Pulmonary artery endothelial cell (primary cell): ENCODE measurements at places on chromosomes 1 and 21. TPM values are rescaled to one million over a fixed set of nuclear protein-coding genes. Genes with fewer than 3 reads are reported as not detected.

The CYB5RL gene
- 4.3 and 6.2 TPM in 2 replicates for total RNA-seq

DNA sequence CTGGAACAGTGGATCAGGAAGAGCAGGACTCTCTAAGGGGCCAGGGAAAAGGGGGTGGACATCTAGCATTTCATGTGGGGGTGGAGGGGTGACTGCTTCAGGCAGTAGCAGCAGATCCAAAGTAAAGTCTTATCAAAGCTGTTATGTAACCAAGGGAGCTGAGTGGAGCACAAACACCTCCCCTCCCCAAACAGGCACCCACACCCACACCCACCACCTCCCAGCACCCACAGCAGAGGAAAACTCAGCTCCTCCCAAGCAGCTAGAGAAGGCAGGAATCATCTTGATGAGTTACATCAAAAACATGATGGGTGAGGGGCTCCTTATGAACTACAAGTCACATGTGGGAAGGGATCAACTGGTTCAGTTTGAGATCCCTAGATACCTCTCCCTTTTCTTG lies 6.0 kb downstream of the DLGAP3 start:
- DNase-seq, result no peak

- no peak for DNase-seq
These were observed 1.9 kb downstream of the ADARB1 start for GRCh38 chr21:45076245-45076711.

The TMIGD3 gene
- 0.21 TPM in 1 of 2 replicates, not detected in the other for total RNA-seq
